ENCODE measurements at places on chromosomes 2 and 18. TPM values are rescaled to one million over a fixed set of nuclear protein-coding genes. Genes with fewer than 3 reads are reported as not detected.

ANKRD30B gene
- not detected for total RNA-seq

SELENOI gene
- 22.4 TPM for total RNA-seq

HOXD8 gene
- not detected for total RNA-seq

C2orf66 gene
- total RNA-seq: 0.53 TPM

TNFAIP6 gene
- total RNA-seq: not detected

ABCB11 gene
- total RNA-seq: not detected

COL3A1 gene
- total RNA-seq: not detected

GTF2A1L gene
- total RNA-seq: not detected

TCF7L1 gene
- not detected for total RNA-seq

RIF1 gene
- total RNA-seq: 66.7 TPM

- H3K27ac ChIP-seq: no peak overlapping the region
- no peaks in the 10 kb centered on the region for H3K4me1 ChIP-seq
- H3K36me3 ChIP-seq: no peaks in the 10 kb centered on the region
- H3K4me3 ChIP-seq: no peak overlapping the region
- no peak for DNase-seq
- no peaks in the 10 kb centered on the region for H3K27me3 ChIP-seq
Measured at GRCh38 chr2:104443145-104443544, 410.8 kb upstream of the POU3F3 start.

DNA sequence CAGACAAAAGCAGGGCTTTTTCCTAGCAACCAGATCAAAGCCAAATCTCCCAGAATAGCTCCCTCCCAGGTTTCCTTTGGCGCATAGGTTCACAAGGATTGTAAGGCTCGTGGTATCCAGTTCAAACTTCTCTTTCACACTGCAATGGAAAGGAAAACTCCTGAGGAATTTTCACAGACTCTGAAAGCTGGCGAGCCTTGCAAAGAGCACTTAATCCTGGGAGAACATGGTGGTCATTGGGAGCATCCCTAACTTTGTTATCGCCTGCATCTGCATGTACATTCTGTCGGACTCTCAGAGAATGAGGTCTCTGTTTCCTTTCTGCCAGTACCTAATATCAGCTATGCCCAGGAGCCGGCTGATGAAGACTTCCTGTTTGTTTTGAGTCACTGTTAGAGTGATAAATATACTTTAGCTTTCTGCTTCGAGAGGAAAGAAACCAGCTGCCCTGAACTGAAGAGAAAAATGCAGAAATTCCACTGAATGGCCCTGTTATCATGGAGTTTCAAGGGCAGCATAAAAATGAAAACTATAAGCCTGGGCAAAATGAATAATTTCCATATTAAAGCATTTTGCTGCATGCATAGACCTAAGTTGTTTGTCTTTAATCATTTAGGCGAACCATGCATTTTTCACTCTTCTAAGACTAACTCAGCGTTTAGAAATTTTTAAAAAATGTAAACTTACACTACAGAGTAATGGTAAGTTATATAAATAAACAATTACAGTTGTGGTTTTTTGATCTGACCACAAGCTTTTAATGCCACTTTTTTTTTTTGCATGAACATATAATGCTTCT, 76.4 kb upstream of the ZEB2 start:
- no peak overlapping the region for H3K4me3 ChIP-seq
- no peak overlapping the region for H3K27ac ChIP-seq
- H3K36me3 ChIP-seq: no peaks in the 10 kb centered on the region
- no peak for DNase-seq
- H3K27me3 ChIP-seq: no peaks in the 10 kb centered on the region
- no peaks in the 10 kb centered on the region for H3K4me1 ChIP-seq

- H3K4me3 ChIP-seq: no peak overlapping the region
- no peak for DNase-seq
- H3K4me1 ChIP-seq: no peaks in the 10 kb centered on the region
- H3K36me3 ChIP-seq: no peaks in the 10 kb centered on the region
- no peaks in the 10 kb centered on the region for H3K27me3 ChIP-seq
- no peak overlapping the region for H3K27ac ChIP-seq
Measured at GRCh38 chr2:83323038-83323437, 1136.0 kb downstream of the SUCLG1 start.

DNA sequence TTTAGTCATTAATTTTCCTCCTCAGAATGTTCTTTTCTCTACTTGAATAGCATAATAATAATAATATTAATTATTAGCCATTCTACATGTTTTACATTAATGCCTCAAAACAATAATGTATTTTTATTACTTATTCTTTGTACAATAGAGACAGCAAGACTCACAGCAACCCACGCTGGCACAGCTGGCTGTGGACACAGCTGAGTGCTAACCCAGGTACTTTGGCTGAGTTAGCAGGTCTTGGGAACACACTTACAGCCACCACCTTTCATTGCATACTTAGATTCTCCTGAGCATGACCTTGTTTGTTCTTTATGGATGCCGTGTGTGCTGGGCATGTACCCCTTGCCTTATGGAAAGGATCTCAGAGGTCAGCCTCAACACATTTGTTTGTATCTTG, 260.2 kb upstream of the ST6GAL2 start:
- no peaks in the 10 kb centered on the region for H3K4me1 ChIP-seq
- H3K36me3 ChIP-seq: no peaks in the 10 kb centered on the region
- no peaks in the 10 kb centered on the region for H3K27me3 ChIP-seq
- no peak overlapping the region for H3K4me3 ChIP-seq
- no peak for DNase-seq

DNA sequence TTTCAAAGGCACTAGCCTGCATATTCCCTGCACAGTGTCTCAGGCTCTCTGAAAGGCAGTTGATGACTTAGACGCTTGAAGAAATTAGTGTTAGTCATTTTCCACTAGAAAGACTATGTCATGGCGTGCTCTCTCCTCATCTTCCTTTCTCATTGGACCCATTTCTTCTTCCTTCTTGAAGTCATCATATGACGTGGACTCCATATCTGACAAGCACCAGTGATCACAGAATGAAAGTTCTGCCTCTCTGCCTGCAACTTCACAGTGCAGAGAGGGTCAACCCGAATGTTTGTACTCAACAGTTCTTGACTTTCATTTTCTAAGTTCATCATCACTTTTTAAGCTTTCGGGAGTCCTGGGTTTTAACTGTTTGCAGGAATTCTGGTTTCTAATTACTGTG, 63.7 kb upstream of the CYRIA start:
- H3K4me1 ChIP-seq: no peaks in the 10 kb centered on the region
- H3K36me3 ChIP-seq: no peaks in the 10 kb centered on the region
- no peaks in the 10 kb centered on the region for H3K27me3 ChIP-seq
- DNase-seq: no peak
- H3K4me3 ChIP-seq: no peak overlapping the region

DNA sequence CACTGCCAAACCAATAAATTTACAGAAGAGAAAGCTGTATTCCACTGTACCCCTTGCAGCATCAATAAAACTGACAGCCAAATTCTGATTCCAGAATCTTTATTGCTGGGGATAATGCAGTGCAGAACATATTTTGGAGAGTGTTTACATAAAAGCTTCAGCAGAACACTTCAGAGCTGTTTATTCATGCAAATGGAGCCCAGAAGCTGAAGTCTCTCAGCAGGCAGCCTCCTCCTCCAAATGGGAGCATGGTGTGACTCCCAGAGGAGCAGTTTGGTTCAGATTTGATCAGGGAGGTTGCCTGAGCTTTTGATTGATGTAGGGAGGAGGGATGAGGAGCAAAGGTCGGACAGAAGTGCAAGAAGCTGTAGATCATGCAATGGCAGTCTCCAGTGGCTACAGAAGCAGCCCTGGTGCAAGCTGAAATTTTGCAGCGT, 22.4 kb downstream of the LHCGR start:
- no peaks in the 10 kb centered on the region for H3K4me1 ChIP-seq
- H3K36me3 ChIP-seq: no peaks in the 10 kb centered on the region
- no peak for DNase-seq
- H3K4me3 ChIP-seq: no peak overlapping the region
- no peaks in the 10 kb centered on the region for H3K27me3 ChIP-seq
- H3K27ac ChIP-seq: no peak overlapping the region

- no peak overlapping the region for H3K27ac ChIP-seq
- no peaks in the 10 kb centered on the region for H3K4me1 ChIP-seq
- H3K4me3 ChIP-seq: no peak overlapping the region
- no peak for DNase-seq
- H3K36me3 ChIP-seq: no peaks in the 10 kb centered on the region
- no peaks in the 10 kb centered on the region for H3K27me3 ChIP-seq
Measured at GRCh38 chr2:229601396-229601795, 113.0 kb downstream of the DNER start.

DNA sequence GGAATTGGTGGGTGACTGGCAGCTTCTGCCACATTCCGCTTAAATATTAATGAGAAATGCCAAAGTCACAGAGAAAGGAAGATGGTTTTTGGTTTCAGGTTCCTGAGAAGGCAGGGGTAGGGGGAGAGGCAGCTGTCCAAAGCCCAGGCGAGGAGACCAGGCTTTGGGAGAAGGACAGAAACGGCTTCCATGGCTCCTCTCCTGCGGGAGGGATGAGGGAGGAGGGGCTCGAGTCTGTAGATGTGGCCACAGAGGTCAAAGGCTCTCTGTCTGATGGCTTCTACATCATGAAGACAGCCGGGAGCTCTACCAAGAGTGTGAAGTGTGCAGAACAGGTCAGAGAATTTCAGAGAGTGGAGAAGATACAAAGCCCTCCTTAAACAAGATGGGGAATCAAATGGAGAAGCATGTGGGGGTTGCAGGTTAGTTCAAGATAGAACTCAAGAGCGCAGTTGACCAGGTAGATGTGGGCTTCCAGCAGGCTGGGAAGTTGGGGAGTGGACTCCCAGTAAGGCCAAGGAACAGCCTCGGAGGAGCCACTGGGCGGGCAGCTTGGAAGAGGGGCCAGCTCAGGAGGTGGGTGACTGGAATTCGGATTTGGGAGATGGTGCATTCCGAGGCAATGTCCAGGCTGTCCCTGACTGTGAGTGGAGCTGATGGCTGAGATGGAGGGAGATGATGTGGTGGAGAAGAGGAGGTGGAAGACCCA, 23.8 kb upstream of the HPCAL1 start:
- no peaks in the 10 kb centered on the region for H3K36me3 ChIP-seq
- DNase-seq: no peak
- H3K4me3 ChIP-seq: no peak overlapping the region

GRCh38 chr2:219513787-219514186, 495 bp upstream of the ASIC4 start:
- no peaks in the 10 kb centered on the region for H3K4me1 ChIP-seq
- H3K27me3 ChIP-seq: no peaks in the 10 kb centered on the region
- no peak overlapping the region for H3K27ac ChIP-seq
- no peak for DNase-seq
- no peaks in the 10 kb centered on the region for H3K36me3 ChIP-seq
- no peak overlapping the region for H3K4me3 ChIP-seq

GRCh38 chr2:68463287-68463877, 3.7 kb downstream of the FBXO48 start:
- H3K4me1 ChIP-seq: peaks cover 7% of the 10 kb centered on the region
- no peaks in the 10 kb centered on the region for H3K27me3 ChIP-seq
- no peak overlapping the region for H3K27ac ChIP-seq
- H3K36me3 ChIP-seq: peaks cover 4% of the 10 kb centered on the region

DNA sequence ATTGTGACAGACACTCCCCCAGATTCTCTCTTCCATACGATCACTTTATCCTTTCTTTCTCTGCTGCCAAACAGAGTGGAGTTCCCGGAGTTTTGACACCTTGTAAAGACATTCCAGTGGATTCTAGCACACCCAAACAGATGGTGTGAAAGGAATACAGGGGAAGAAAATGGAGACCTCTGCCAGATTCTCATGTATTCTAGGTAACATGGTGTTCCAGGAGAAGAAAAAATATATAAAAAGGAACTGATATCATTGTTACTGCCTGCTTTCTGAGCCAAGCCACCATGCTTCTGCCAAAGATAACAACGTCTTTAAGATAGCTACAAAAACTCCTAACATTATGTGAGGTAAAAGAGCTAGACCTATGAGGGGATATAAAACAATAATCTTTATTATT, 136.5 kb downstream of the TXNL1 start:
- H3K36me3 ChIP-seq: no peaks in the 10 kb centered on the region
- no peak for DNase-seq
- H3K27ac ChIP-seq: no peak overlapping the region

Measured in naive thymus-derived CD4-positive, alpha-beta T cell (primary cell).